ENCODE measurements at places on chromosomes 11 and 22. TPM values are rescaled to one million over a fixed set of nuclear protein-coding genes. Genes with fewer than 3 reads are reported as not detected.

DNA sequence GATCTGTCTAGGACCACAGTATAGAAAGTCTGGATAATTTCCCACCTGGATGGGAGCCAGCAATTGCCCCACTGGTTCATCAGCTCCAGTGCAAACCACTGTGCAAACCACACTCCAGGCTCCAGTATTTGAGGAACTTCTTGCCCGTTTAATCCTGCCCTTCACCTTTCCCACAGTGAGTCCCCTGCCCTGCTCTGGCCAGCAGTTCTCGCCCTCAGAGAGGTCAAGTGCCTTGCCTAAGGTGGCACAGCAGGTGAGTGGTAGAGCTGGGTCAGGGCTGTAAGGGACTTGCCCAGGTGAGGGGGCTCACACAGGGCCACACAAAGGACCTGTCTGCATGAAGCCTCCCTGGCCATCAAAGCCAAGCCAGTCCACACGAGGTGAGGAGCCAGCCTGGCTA lies 24.1 kb downstream of the MS4A10 start:
- no peak for DNase-seq

GRCh38 chr22:30998329-30998728 lies 29.3 kb downstream of the TUG1 start:
- no peak for DNase-seq

DNA sequence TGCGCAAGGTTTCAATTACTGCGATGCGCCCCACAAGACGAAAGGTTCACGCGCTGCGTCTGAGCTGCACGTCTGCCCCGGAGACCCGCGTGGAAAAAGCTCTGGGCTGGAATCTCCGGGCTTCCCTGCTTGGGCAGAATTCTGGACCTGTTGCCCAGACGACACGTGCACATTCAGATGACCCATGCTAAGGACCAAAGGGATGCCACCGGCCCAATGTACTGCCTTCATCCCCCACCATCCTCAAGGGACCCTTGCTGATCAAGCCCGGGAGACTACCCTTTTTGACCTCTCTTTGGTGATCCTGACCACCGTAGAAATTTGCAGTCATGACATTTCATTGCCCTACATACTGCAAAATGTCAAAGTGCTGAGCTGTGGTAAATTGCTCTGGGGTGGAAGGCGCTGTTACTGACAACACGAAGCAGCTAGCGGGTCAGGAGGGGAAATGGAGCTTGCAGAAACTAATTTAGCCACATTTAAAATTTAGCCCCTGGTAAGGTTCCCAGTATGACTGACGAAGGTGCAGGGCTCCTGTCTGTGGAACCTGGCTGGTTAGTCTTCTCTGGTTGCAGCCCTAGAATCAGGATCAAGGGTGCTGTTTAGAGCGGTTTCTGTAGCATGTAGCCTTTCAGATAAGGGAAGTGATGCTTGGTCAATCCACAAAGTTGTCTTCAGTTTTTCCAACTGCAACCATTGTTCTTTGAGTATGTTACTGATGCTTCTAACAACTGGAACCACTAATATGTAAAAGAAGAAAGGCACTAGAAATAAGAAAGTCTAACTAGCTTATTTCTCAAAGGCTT lies 81.9 kb downstream of the PRR5L start:
- no peak for DNase-seq

Gene PTPRJ
- 0.57 TPM for polyA plus RNA-seq

GRCh38 chr11:31096191-31096805 lies 273.2 kb downstream of the DCDC1 start:
- no peak for DNase-seq

Gene FLRT1
- polyA plus RNA-seq = not detected

Gene FAM180B
- polyA plus RNA-seq = not detected

Gene OR4A47
- not detected for polyA plus RNA-seq

Gene GLYAT
- 0.10 TPM for polyA plus RNA-seq

DNA sequence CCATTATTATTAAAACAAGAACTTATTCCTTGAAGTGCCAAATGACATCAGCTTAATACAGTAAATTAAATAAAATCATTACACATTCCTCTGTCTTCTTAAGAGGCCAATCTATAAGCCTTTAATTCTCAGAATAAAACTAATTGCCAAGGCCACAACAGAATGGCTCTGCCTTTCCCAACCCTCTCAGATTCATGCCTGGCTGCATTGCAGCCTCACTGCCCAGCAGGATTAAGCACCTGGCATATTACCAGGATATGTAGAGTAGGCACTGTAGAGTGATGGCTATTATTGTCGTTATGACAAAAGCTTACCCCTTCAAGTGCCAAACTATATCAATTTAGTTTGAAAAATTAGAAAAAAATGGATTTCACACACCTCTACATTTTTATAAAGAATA lies 9.4 kb upstream of the CALCA start:
- DNase-seq = no peak

Gene APLNR
- polyA plus RNA-seq = not detected

DNA sequence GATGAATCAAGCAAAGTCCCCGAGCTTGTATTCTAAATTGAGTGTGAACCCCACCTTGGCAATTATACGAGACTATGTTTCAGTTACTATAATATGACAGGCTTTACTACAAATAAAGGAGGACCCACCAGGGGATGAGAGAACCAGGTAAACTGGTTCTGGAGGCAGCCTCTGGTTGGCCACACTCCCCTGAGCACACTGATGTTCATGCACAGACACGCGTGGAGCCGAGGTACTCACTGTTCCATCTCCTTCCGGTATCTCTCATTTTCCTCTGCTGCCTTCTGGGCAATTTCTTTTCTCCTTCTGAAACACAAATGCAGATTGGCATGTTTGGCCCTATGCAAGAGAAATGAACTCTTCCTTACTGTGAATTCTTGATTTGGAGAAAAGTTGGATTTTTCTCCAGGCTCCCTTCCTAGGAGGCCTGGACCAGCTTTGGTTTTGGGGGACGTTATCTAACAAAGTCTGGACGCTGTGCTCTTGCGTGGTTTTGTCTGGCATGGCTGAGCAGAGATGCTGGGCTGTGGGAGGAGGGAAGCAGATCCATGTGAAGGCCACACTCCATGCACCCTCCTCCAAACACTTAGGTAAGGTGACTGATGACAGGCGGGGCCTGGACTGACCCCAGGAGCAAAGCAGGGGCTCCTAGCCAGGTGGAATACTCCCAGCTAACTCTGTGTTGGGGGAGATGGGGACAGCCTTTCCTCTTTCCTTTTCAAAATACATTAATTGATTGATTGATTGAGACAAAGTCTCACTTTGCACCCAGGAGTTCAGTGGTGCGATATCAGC lies 22.9 kb downstream of the USH1C start:
- DNase-seq = no peak

GRCh38 chr11:75066061-75066460 lies 30.6 kb downstream of the OR2AT4 start:
- DNase-seq = no peak

DNA sequence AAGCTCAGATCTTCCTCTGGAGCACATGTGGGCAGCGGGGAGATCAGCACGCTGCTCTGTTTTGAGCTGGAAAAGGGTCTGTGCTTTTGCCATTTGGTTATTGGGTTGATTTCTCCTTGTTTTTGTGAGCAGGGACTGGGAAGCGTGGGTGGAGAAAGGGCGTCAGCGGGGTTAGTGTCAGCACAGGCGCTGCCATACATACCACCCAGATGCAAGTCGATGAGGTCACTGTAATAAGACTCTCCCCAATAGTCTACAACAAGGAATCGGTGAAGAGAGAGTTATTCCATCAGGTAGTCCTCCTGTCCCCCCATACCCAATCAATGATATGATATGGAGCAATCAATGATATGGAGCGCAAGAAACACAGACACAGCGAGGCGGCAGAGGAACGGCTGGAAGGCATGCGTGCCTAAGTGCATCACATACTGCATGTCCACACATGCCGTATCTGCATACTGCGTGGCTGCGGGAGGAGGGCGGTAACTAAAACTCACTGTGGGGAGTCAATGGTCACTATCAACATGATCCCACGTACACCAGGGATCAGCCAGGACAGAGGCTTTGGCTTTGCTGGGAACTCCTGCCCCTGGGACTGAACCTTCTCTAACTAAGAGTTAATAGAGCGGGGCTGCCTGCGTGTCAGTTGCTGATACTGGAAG lies 29.5 kb upstream of the BID start:
- DNase-seq = no peak

DNA sequence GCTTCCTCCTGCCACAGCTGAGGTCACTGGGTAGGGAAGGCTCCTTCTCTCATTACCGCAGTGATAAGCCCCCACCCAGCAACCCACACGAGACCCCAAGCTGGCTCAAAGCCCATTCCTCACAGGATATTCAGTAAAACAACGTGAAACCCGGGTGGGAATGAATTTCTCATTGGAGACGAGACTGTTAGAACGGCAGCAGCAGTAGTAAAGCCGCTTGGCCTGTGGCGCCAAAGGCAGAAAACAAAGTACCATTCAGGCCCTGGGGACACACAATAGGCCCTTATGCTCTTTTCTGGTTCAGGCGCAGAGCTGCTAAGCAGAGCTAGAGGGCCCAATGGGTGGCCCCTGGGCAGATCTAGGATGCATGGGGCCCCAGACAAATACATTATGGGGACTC lies 45.3 kb downstream of the PC start:
- DNase-seq = no peak

GRCh38 chr22:35608088-35608487 lies 9.0 kb downstream of the MB start:
- no peak for DNase-seq

GRCh38 chr11:31366795-31367194 lies 2.7 kb downstream of the DCDC1 start:
- DNase-seq = no peak

- no peak for DNase-seq
Observed at GRCh38 chr11:111351374-111352055, 27.6 kb downstream of the POU2AF1 start.

Gene OR51E1
- not detected for polyA plus RNA-seq

DNA sequence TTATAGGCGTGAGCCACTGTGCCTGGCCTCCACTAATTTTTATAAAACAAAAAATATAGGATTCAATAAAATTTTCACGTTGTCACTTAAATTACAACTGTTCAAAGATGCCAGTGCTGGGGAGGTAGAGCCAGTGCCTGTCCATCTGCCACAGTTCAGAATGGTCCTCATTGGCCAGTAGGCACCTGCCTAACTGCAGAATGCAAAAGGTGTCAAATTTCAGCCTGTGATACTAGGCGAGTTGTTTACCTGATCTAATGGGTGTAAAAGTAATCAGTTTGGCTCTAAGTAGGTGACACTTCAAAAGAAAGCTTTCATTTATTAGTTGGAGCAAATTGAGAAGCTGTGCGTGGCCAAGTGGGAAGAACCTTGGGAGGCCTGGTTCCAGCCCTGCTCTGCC lies 2.4 kb downstream of the SMARCB1 start:
- no peak for DNase-seq

Gene MUC5AC
- not detected for polyA plus RNA-seq

GRCh38 chr11:2818503-2818902 lies 67.1 kb downstream of the CDKN1C start:
- no peak for DNase-seq

DNA sequence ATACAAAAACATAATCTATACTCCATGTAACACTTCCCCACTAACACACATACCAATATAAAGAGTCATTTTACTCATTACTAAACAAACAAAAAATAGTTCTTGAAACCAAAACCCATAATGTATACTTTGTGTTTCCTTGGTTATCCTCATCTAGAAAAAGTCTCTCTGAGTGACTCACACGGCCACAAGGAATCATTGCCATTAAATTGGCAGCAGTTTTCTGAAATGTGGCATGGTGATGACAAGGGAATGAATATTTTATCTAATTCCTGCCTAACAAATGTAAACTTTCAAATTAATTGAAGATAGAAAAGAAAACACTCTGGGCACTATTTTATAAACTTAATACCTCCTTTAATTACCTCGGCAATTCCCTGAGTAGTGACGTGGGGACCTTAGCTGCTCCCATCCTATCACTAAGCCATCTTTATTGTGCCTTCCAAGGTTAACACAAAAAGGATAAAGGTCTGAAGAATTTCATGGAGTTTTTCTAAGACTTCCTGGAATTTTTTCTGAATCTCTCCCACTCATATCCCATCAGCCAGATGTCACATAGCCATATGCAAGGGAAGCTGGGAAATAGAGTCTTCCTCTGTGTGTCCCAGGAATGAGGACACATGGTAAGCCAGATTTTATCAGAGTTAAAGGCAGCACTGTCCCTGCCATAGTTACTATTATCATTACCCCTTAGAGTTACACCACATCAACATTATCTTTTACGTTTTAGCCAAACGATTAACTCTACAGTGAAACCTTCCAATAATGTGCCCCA lies 857.2 kb upstream of the TENM4 start:
- no peak for DNase-seq

Gene POTEH
- not detected for polyA plus RNA-seq

- no peak for DNase-seq
Observed at GRCh38 chr22:23511627-23512347, 68.3 kb downstream of the IGLL1 start.

DNA sequence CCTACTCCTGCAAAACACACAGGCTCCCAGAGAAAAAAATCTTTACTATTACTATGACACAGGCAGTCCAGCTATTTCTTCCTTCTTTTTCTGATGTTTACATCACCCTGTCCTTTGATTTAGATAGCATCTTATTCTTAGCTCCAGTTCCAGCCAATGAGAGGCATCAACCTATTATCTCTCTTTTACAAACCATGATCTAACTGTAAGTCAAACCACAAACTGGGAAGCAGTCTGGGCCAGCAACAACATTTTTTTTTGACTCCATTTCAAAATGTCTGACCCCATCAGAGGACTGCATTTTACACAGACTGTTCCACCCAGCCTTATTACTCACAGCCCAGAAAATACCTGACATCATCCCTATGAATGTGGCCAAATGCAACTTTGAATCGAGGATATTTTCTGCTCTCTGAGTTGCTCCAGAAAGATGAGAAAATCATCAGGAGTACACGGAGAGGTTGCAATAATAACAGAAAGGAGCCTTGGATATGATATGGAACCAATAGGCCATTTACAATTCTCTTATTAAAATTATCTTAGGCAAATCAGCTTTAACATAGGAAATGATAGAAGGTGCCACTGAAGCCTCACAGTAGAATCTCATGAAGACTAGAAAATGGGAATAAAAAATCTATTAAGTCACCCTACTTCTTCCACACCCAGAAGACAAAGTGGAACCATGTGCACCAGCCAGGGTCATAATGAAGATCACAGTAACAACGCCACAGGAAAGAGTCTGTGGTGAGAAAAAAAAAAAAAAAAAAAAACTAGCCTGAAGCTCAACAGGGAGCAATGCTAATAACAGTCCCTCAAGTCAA lies 21.2 kb downstream of the TBRG1 start:
- no peak for DNase-seq

DNA sequence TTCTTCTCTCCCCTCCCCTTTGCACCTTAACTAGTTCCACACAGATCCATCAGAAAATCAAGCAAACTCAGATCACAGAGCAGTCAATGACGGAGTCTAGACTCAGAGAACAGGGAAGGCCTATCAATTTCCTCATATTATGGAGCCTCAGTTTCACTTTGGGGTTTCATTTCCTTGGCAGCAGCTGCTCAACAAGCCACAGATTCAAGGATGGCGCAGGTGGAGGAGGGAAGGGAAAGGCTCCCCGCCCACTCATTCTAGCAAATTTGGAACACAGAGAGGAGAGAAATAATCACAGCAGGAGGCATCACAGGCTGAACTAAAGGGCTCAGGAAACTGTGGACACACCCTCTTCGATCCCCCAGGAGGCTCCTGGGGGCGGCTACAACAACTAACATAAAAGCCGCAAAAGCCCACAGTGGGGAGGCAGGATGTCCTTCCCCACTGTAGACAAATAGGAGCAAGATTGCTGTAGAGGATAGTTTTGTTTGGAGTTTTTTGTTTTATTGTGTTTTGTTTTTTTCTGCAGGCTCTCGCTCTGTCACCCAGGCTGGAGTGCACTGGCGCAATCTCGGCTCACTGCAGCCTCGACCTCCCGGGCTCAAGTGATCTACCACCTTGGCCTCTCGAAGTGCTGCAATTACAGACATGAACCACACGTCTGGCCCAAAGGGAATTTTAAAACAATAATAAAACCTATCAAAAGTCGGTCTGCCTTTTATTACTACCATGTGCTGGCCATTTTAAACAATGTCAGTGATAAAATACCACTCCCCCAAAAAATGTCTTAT lies 3.4 kb downstream of the PLAAT3 start:
- no peak for DNase-seq
